Vagina (tissue), 2 donors: ENCODE measurements at places on chromosomes 12 and 14.

GRCh38 chr14:92959189-92959531 is 36.2 kb downstream of the CHGA start:
- DNase-seq: no peak

GRCh38 chr12:55679691-55680090 is 28.0 kb downstream of the ITGA7 start:
- DNase-seq: no peak

- DNase-seq: no peak
These were observed 123.7 kb downstream of the PIWIL1 start for GRCh38 chr12:130461447-130461815.

GRCh38 chr14:61297581-61297980 is 16.4 kb upstream of the TMEM30B start:
- no peak for DNase-seq

DNA sequence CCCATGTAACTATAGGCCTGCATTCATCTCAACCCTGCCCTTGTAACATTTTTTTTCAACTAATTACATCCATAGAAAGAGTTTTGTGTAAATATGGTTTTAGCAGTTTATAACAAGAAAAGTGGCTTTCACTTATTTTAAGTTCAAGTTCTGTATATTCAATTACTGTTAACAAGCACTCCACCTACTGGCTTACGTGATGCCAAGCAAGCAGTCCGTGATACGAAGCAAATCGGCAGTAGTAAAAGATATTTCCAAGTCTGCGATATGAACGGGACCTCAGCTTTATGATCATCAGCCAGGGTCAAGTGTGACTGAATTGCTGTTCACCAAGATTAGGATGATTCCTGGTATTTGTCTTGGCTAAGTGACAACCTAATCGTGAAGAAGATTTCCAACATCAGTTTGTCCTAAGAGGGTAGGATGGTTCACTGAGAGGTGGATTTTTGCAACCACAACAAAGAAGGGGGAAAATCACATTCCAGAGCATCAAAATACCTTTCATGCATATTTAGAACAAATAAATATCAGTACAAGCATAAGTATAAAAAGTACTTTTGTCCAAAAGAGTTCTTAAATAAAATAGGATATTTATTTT is 456.2 kb downstream of the FOXG1 start:
- DNase-seq: no peak

DNA sequence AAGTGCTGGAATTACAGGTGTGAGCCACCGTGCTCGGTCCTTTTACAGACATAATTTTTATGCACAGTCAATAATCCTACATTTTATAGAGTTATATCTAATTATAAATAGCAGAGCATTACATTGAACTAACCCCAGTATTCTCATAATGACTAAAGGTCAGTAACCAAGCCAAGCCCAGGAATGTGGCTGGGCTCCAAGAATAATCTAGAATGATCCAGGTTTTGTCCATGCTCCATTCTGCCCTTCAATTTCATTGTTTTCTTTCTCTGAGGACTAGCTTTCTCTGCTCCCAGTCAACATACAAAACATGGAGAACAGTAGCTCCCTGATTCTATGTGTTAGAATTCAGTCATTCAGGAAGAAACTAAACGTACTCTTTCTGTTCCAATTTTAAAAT is 92.1 kb upstream of the KRR1 start:
- no peak for DNase-seq

DNA sequence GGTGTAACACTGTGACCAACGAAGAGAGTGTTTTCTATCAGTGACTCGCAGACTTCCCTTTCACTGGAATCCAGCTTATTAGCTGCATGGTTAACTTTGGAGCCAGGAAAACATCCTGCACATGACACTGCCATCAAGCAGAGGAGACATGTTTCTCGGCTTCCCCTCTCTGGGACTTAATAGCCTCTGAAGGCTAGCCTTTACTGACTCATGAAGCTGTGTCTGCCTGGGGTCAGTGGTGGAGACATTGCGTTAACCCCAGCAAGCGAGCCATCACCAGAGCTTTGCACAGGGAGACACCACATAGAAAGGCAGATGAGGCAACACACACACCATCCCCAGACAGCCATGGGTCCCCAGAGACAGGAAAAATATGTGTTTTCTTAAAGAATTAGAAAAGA is 126.9 kb upstream of the PRICKLE1 start:
- no peak for DNase-seq

DNA sequence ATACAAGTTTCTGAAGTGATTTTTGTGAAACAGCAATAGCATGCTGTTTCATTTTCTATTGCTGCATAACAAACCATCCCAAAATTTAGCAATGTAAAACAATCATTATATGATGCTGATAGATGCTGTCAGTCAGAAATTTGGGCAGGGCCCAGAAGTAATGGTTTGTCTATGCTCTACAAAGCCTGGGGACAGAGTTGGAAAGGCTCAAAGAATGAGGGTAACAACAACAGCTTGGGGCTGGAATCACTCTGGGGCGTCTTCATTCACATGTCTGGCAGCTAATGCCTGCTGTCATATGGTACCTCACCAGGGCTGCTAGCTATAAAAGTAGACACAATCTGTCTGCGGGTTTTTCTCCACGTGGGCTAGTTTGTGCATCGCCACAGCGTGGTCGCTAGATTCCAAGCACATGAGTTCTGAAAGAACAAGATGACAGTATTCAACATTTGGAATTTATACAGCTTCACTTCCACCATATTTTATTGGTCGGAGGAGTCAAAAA is 176.5 kb downstream of the BMP4 start:
- DNase-seq: no peak

GRCh38 chr12:63990828-63991547 is 146.5 kb downstream of the SRGAP1 start:
- no peak for DNase-seq

GRCh38 chr12:47752121-47752520 is 6.6 kb downstream of the RAPGEF3 start:
- no peak for DNase-seq

DNA sequence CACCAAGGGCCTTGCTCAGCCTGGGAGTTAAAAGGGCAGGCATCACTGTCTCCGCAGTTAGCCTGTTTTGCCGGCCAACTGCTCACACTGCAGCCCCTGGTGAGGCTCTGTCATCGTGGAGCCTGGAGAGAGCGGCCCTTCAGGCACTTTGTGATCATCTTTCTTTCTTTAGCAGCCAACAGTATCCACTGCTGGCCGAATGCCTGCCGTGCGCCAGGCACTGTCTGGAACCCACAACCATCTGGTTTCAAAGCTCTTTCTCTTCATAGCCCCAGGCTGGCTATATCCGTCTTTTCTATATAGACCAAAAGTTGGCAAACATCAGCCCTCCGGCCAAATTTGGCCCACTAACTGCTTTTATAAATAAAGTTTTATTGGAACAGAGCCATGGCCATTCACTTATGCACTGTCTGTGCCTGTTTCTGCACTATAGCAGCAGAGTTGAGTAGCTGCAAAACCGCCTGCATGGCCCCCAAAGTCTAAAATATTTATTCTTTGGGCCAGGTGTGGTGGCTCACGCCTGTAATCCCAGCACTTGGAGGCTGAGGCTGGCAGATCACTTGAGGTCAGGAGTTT is 29.5 kb downstream of the SLC8B1 start:
- DNase-seq: no peak

DNA sequence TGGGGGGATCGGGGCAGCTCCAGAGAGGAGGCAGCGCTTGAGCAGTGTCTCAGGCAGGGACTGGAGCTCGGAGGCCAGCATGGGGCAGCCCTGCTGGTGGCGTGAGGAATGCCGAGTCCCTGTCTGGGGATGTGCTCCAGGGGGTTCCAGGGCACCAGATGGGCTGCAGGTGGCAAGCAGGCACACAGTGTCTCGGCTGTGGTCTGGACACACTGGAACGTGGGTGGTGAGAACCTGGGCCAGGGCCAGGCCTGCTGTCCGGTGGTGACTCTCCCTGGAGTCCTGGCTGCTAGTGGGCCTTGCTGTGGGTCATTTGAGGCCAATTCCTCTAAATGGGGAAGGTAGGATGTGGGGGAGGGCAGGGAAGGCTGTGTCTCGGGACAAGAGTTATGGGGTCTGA is 199.4 kb upstream of the RTL1 start:
- DNase-seq: no peak

- DNase-seq: no peak
These were observed 142.9 kb downstream of the NAV3 start for GRCh38 chr12:77973579-77973978.

- no peak for DNase-seq
These were observed 25.2 kb downstream of the HEATR5A start for GRCh38 chr14:31395119-31395518.

DNA sequence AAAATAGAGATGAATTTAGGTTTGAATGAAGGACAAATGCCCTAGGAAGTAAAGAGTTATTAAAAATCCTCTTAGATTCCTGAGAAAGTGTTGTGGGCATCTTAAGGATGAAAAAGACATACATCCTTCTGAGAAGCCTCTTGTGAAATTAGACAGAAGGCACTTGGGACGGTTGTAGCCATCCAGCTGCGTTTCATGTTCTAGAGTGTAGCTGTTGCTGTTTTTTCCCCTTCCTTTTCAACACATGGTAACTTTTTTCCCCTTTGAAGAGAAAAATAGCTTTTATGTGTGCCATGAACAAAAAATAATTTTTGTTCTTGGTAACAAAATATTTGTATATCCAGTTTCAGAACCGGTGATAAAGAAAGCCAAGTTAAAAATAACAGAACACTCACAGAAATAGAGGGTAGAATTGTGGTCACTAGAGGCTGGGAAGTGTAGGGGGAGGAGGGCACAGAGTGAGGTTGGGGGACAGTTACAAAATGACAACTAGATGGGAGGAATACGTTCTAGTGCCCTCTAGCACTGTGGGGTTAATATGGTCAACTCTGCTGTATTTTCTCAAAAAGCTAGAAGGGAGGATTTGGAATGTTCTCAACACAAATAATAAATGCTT is 58.4 kb downstream of the PTHLH start:
- DNase-seq: no peak

- DNase-seq: no peak
These were observed 88.2 kb downstream of the RASSF9 start for GRCh38 chr12:85747941-85748495.

- DNase-seq: no peak
These were observed at the start of gene VSIG10 for GRCh38 chr12:118103601-118104382. VSIG10 (minus strand) TSS chr12:118104011; CDS start chr12:118103671, 340 bp downstream.

GRCh38 chr14:77882636-77883035 is 82.7 kb downstream of the ADCK1 start:
- DNase-seq: no peak

GRCh38 chr12:16573398-16574077 is 32.4 kb downstream of the LMO3 start:
- peak; percentile 95 for DNase-seq

DNA sequence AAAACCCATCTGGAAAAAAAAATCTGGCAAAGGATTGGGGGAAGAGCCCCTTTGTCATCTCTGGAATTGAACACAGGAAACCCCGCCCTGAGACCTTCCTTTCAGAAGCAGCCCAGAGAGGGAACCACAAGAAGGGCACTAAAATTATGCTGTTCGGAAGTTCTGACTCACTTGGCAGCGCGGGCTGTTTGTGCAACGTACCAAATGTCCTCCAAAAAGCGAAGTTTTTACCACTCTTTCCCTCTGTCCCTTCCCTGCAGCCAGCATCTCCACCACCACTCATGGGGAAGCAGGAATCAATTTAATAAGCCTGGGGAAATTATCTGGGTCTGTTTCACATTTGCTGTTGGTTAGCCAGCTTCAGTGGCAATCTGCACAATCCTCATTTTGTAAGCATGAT is 3.2 kb upstream of the SYNE3 start:
- DNase-seq: peak; percentile 95

GRCh38 chr12:59444932-59445331 is 150.9 kb upstream of the SLC16A7 start:
- DNase-seq: no peak

DNA sequence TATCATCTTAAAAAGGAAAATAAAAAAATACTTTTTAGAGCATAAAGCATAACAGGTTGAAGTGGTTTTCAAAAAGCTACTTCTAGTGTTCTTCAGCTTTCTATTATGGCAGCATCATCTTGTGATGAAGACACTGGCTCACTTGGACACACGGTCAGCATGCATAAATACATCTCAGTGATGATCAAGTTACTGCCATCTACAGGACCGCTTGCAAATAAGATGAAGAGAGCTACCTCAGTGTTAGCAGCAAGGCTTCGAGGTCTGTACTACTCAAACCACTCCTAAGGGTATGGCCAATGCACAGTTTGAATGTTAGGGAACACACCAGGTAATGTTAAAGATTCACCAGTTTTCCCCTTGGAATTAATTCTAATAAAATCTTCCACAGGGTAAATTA is 58.8 kb downstream of the GALC start:
- DNase-seq: no peak

GRCh38 chr12:2258025-2258424 is 205.2 kb downstream of the CACNA1C start:
- no peak for DNase-seq

DNA sequence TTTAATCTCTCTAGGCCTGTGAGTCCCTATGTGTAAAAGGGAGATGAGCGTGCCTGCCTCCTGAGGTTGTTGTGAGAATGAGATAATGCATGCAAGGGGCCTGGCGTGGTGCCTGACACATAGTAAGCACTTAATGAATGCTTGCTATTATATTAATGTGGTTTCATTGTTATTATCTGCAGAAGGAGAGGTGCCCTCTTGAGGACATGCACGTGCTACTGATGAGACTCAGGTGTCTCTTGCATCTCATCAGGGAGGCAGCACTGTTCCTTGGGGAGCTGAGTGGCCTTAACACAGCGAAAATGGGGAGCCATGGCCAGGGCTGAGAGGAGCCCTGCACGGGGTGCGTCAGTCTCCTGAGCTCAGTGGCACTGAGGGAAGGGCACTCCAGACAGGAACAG is 29.9 kb upstream of the BCDIN3D start:
- no peak for DNase-seq

- no peak for DNase-seq
These were observed 1022.9 kb downstream of the LRFN5 start for GRCh38 chr14:42629553-42629952.

- DNase-seq: no peak
These were observed 49.0 kb downstream of the SLC8B1 start for GRCh38 chr12:113285679-113286610.

GRCh38 chr14:74141703-74142102 is 56.9 kb downstream of the LIN52 start:
- DNase-seq: no peak

GRCh38 chr14:57266065-57266464 is 2.6 kb downstream of the EXOC5 start:
- DNase-seq: no peak

DNA sequence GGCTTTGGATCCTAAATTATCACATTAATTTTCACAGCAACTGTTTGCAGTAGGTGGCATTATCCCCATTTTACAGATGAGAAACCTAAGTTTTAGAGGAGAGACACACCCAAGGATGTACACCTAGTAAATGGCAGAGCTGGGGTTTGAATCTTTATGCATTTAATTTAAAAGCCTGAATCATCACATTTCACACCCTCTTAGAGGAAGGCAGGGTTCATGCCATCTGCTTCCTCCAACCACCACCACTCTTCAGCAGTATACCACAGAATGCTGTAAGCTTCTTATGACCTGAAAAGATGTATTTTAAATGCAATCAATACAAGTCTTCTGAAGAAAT is 90.3 kb downstream of the CRADD start:
- no peak for DNase-seq
